DMS79 treated with DMSO at 0.1 percent for 48 hours (cell line): ENCODE measurements at places on chromosomes 7 and 10.
A peak's percentile ranks its signal among the peaks of the same experiment; 100 is the strongest.

DNA sequence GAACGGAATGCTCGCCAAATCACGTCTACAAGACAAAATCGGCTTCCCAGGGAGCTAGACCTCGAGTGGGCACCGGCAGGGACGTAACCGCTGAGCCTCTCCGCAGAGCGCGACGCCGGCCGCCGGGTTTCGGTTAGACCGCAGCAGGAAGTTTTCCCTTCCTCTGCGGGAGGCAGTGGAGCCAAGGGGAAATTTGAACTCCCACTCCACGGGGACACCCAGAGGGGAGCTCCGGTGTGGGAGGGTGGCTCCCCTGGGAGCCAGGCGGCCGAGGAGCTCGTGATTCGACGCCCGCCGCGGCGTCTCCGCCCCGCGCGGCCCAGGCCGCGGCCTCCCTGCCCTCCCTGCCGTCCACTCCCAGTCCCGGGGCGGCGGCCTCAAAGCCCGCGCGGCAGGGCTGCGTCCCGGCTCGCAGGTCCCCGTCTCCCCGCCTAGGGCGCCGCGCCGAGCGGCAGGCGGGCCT is 426 bp downstream of the SYPL1 start:
- DNase-seq = no peak

DNA sequence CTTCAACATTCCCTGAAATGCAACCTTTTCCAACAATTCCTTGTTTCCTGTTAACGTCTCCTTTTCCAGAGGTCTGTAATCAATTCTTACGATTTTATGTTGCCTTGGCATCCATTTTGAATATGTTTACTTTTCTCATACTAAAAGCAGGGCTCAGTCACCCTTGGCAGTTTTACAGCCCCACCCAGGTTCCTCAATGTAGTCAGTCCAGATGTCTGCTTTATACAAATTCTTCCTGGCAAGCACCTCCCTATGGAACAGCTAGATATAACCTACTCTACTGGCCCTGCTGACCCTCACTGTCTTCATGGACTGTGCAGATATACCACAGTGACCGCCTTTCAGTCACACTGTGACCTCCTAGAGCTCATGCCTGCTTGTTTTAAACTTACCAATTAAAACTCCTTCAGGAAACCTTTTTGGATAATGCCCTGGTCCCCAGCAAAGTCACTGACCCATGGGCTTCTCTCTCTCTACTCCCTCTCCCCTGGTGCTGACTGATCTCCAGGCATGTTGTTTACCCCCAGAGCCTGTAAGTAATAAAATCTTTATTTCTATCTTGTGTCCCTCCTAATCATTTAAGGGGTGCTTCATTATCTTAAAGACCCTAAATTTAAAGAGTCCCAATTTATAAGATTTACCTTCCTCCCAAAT is 147.1 kb upstream of the STEAP1 start:
- no peak for DNase-seq

DNA sequence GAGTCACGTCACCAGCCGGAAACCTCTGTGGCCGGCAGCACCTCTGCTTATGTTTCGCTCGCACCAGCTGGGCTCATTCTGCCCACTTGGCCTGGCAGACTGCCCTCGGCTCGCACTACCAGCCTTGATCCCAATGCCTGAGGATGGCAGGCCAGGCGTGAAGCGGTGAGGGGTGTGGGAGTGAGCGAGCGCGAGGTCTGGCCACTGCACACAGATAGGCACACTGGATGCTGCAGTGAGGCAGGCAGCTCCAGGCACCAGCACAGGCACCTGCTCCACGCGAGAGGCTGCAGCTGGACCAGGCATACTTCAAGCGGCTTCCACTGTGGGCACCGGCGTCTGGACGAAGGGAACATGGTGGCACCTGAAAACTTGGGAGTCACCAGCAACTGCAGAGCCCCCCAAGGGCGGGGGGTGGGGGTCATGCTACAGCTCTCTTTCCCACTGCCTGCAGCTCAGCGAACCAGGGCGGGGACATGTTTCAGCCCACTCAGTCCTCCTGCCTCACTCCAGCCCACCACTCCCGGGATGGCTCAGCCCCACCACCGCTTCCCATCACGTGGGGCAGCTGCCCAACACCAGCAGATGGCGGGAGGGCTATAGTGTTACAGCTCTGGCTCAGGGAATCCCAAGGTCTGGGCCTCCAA is 5.4 kb upstream of the DMTF1 start:
- no peak for DNase-seq

- DNase-seq = no peak
These were observed 82.8 kb downstream of the MKI67 start for GRCh38 chr10:128043259-128044045.

DNA sequence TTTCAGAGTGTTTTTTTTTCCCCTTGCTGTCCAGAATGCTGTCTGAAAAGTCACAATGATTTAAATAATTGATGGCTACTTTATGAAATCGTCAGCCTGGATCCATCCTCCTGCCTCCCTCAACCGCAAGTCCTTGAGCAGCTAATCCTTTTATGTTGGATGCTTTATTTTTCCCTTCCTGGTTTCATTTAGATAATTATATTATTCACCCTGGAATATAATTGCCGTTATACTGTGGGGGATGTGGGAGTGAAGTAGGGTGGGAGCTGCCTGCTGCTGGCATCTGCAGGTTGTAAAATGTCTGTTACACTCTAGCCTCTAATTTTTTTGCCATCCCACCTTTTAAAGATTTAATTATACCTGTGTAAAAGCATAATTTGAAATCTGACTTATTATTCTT is 290.5 kb upstream of the LRGUK start:
- peak; percentile 55 for DNase-seq

DNA sequence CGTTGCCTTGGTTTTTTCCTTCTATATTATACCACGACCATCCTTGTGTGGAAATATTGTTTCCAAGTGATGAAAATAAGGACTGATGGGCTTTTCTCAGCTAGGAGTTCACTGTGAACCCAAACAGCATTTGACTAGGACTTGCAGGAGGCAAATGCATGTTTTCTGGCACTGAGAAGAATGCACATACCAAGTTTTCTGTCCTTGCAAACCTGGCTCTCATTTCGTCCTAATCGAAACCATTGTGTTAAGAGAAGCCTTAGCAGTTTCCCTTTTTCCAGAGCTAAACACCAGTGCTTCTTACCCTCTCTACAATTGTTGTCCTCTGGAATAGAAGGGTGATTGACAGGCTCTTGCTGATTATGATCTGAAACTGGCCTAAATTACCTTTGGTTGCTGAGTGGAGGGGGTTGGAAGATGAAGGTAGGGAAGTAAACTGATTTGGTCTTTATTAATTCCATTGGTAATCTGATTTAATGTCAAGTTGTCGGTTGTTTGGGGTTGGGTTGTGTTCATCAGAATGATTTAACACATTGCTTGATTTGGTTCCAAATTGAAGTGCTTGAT is 33.1 kb upstream of the ELMO1 start:
- no peak for DNase-seq

DNA sequence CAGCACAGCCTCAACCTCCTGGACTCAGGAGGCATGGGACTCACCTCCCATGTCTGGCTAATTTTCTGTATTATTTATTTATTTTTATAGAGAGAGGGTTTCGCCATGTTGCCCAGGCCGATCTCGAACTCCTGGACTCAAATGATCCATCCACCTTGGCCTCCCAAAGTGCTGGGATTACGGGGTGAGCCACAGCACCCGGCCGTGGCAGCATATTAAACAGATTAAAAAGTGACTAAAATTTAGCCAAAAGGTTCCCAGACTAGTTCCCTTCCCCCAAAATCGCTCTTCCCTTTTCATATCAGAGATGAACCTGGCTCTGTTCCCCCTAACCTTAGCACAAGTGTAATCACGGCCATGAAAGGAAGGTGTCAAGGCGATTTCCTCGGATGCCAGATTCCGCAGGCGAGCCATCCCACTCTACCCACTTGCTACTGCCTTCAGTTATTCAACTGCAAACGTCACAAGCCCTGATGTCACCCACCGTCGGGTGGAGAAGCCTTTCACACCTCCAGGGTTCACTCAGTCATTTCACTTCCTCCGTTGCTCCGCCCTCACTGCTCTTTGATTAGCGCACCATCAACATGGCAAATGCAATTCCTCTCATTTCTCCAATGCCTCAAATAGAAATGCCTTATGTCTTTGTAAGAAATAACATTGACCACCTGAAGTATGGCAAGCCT is 104.7 kb upstream of the RHEB start:
- no peak for DNase-seq

- DNase-seq = no peak
These were observed 70.9 kb downstream of the DNAJB6 start for GRCh38 chr7:157407512-157408257.

- DNase-seq = no peak
These were observed 11.4 kb upstream of the NUB1 start for GRCh38 chr7:151330181-151330580.

DNA sequence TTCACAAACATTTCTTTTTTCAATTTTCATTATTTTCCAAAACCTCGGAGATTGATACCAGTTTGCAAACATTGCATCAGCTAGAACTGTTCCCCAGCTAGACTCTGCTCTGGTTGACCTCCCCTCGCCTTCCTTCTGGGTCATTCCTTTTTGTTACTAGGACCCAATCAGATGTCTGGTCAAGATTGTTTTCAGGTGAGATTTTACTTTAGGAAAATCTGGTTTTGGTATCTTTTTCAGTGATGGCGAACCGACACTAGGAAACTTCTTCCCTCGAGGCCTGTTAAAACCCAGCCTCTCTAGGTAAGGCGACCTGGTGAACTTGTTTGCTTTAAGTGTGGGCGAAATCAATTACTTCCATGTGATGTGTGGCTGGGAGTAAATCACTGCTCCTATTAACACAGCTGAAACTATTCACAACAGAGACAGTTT is 8.4 kb downstream of the PROSER2 start:
- no peak for DNase-seq

- peak; percentile 11 for DNase-seq
These were observed 2.1 kb downstream of the VIM start for GRCh38 chr10:17229967-17230682.

- DNase-seq = no peak
These were observed 40.4 kb downstream of the CREB3L2 start for GRCh38 chr7:137961200-137962177.

DNA sequence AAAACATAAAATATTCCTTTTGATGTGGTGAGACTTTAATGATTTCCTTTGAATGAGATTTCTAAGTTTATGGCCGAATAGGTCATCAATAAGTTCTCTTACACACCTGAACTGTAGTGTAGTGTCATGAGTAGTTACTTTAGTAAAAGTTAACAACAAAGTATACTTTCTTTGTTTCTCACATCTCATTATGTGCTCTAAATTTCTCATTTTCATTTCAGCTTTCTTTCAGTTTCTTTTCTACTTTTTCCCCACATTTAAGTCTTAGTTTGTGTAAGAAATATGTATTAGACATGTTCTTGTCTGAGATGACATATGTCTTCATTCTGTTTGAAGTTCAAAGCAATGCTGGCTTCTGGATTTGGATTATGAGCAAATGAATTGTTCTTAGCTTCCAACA is 348.1 kb downstream of the ANKRD7 start:
- DNase-seq = no peak

GRCh38 chr10:88608052-88608732 is 21.6 kb downstream of the LIPJ start:
- DNase-seq = no peak

GRCh38 chr7:130938661-130939060 is 204.7 kb upstream of the KLF14 start:
- no peak for DNase-seq

DNA sequence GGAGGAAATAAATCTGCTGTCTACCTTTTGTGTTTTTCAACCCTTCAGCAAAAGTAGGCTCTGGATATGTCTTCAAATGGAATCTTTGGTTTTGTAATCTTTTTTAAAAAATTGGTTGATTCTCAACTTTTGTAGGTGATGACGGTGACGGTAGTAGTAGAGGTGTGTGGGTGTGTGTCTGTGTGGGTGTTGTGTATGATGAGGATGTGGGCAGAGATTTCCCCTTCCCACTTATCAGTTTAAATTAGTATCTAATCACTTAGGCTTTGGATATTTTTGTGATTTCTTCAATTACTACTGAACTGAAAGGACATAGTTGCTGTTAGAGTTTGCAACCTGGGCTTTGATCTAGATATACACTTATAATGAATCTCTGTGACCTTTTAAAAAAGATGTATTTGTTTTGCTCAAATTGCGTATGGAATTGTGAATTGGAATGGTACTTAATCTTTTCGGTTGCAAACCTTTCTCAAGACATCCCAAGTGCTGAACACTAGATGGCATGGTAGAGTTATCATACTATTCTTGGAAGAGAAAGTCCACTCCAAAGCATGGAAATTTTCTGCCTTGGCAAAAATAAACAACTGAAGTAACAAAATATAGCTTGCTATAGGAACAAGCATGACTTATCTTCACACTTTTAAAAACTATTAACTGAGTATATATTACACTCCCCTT is 51.9 kb upstream of the A1CF start:
- DNase-seq = no peak

DNA sequence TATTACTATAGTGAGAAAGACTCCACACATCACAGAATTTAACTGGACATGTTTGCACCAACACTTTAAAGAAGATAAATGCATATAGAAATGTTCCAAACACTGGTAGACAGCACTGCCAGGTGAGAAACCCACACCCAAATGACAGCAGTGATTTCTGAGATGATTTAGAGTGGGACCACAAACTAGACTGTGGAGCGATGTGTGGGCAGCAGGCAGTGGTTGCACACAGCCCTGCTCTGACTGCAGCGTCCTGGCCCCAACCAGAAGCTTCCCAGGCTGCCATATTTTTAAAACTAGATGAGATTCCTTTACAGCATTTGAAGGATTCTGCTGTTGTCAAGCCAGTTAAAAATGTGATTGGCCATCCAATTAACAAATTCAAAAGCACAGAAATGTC is 47.7 kb upstream of the COMMD3 start:
- DNase-seq = no peak

DNA sequence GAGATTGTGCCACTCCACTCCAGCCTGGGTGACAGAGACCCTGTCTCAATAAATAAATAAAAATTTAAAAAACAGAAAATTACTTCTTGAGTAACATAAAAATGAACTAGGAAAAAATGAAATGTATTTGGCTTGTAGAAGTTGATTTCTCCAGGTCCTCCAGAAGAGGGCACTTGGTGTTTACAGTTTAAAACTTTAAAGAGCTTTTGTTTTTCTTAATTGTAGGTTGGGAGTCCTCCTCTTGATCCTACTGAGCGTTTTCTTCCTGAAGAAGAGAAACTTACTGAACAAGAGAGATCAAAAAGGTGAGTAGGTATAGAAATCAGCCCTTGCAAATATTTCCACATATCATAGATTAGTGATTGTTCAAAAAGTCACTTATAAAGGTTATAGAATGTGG is 16.2 kb downstream of the KIFBP start:
- DNase-seq = no peak

DNA sequence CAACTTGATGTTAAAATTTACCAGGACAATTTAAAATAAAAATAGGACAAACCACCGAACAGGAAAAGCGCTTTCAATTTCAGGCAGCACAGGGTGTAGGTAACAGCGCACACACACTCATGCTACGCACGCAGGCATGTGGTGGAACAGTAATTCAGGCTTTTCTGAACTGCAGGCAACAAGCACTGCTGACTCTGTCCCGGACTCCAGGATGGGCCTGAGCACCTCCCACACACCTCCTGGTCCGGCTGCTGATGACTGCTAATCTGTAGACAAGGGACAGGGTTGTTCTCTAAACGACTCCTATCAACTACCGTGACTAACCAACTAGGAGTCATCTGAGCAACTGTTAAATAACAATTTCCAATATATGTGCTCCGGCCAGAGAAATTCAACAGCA is 192.6 kb upstream of the FRMD4A start:
- DNase-seq = no peak
